SW480 (cell line): ENCODE measurements at places on chromosomes 7 and 10.
A peak's percentile ranks its signal among the peaks of the same experiment; 100 is the strongest.

GRCh38 chr7:103116991-103117390 is 31.9 kb downstream of the NAPEPLD start:
- no peak for DNase-seq

GRCh38 chr10:115093776-115094408 is 727 bp downstream of the ATRNL1 start:
- DNase-seq = peak; percentile 49

DNA sequence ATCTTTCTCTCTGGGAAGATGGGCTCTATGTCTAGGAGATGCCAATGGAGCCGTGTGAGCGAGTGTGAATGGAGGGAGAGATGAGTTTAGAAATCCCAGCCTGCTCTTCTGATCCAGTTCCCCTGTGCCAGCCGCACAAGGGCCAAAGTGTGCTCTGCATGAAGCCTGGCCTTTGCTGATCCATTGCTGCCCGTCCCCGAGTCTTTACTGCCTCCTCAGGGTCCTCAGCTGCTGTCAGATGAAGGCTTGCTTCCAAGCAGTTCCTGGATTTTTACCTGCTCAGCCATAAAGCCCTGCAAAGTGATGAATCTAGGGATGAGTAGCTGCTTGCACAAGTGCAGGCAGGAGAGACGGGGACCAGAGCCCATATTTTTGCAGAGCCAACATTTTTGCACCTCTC is 115.9 kb downstream of the ZMIZ1 start:
- no peak for DNase-seq

- DNase-seq = no peak
Measured at GRCh38 chr10:110174816-110175215, 32.6 kb upstream of the MXI1 start.
